ENCODE measurements at places on chromosomes 7 and 10.

- no peak for DNase-seq
These were observed 154.4 kb upstream of the SH2B2 start for GRCh38 chr7:102132209-102132752.

DNA sequence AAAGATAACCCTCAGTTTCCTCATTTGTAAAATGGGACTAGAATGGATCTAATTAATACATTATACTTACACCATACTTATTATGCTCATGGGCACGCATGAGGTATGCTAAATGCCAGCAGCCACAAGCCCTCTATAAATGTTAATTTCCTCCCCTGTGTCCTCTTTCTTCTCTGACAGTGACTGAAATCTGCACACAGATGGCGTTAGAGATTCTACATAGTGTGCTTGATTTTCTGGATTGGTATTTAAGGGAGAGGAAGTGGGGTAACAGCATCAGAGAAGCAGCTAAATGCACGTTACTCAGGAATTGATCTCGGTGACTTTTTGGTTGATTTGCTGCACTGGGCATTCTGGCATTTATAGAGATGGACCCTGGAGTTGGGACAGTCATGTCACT, 568.5 kb downstream of the CALN1 start:
- DNase-seq: no peak

GRCh38 chr7:139676390-139676789, 101.4 kb downstream of the HIPK2 start:
- DNase-seq: no peak

DNA sequence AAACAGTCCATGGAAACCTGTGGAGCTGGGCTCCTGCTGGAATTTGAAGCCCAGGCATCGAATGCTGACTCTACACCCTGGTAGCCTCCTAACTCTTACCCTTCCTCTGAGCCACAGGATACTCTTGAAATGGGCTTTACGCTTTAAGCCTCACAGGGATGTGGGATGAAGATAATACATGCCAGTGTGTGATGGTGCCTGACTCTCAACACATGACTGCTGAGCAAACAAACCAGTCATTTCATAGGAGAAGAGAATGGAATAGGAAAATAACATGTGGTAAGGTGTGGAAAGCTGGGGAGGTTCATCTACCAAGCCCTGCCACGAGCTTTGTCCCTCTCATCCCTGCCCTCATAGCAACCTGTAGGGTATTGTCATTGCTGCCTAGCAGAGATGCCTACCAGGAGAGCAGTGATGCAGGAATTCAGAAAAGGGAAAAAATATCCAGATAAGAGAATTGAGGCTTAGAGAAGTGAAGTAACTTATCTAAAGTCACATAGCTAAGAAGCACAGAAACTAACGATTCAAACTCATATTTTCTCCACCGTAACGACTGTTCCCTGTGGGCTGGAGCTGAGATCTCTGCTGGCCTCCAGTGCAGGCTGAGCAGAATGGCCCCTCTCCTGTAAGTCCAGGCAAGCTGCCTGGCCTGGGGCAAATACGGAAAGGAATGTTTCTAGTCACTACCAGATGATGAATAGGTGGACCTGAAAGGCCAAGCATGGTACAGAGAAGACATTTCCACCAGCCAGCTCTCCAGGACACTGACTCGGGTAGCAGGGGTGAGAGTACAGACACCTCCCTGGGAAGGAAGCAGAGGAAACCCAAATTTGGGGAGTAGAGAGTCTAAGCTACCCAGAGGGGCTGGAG, 90.2 kb upstream of the DUSP5 start:
- no peak for DNase-seq

DNA sequence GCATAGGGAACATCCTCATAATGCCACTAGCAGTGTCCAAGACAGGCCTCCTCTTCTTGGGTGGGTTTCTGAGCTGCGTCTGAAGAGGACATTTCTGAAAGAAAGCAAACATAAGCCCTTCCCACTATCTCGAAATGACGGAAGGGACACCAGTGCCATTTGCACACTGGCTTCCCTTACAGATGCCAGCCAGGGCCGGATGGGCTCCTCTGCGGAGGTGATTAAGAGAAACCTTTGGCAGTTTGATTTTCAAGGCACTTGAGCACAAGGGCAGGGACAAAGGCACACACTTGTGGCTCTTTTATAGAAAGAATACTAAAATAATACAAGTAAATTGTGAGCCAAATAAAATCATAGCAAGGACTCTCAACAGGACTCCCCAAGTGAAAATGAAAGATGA, 106.6 kb upstream of the CELF2 start:
- no peak for DNase-seq

- no peak for DNase-seq
These were observed 4.7 kb upstream of the ABLIM1 start for GRCh38 chr10:114662646-114663217.

GRCh38 chr7:120981888-120982615, 6.5 kb upstream of the CPED1 start:
- no peak for DNase-seq

GRCh38 chr7:19024261-19024660, 93.2 kb downstream of the TWIST1 start:
- DNase-seq: no peak

DNA sequence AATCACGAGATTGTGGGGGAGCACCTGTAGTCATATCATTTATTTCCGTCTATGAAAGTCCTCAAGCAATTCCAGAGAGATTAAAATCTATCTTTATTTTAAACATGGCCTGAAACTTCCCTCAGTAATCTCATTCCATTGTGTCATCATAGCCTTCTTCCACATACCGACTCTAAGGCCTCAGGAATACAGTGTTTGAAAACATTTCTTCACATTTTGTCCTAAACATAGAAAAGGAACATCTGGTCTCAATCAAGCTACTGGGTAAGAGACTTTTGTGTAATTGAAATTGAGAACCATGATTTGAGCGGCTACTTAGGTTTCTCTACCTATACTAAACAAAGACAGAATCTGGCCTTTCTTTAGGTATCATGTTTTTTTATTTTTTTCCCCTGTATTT, 78.0 kb upstream of the ELMO1 start:
- DNase-seq: no peak

DNA sequence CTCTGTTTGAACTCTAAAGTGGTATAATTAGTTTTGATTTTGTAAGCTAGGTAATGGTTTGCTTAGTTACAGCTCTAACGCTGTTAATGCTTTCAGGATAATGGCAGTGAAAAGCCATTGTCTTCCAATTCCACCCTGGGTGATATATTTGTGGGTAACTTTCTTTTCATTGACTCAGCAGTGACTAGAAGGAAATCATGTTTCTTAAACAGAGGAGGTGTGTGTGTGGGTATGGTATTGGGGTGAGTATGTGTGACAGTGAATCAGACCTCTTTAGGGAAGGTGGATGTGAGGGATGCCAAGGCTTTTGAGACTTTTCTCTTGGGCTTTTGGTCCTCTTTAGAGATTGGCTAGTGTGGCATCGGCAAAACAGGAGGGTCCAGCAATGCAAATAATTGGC, 13.6 kb downstream of the ENTPD7 start:
- no peak for DNase-seq

GRCh38 chr7:34311591-34311990, 346.4 kb upstream of the NPSR1 start:
- DNase-seq: no peak

- DNase-seq: peak; percentile 4
These were observed 739 bp downstream of the CASP7 start for GRCh38 chr10:113680190-113681111.

DNA sequence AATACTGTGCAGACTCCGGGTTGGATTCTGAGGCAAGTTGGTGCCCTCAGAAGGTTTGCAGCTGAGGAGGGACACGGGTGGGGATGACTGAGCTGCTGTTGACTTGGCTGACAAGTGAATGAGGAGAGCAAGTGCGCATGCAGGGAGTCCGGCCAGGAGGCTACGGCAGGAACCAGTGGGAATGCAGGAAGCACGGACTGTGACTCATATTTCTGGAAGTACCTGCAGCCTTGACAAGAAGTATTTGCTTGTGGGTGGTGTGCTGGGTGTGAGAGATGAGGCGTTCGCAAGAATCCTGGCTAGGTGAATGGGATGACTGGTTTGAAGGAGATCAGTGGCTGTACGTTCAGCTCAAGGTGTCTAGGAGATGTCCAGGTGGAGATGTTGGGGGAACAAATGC, 30.8 kb upstream of the FXYD4 start:
- no peak for DNase-seq

DNA sequence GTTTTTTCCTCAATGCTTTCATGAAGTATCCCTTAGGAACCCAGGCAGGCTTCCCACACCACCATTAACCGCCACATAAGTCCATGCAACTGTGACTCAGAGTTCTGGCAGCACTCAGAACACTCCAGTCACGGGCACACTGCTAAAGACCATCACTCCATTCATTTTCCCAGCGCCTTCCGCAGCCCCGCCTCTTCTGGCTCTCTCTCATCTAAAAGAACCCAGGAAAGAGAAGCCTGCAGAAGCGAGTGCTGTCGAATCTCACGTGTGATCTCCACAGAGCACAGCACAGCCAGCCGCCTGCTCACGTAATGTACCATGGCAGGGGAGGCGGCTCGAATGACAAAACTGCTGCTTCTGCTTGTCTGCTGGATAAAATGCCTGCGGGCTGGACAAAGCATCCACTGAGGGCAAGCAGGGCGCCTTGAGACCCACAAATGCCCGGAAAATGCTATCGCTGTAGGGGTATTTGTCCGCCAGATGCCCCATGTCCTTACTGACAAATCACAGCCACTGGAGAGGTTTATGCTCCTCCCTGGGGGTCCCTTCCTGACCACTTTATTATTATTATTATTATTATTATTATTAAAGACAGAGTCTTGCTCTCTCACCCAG, 1.8 kb downstream of the PSMG3 start:
- DNase-seq: no peak

DNA sequence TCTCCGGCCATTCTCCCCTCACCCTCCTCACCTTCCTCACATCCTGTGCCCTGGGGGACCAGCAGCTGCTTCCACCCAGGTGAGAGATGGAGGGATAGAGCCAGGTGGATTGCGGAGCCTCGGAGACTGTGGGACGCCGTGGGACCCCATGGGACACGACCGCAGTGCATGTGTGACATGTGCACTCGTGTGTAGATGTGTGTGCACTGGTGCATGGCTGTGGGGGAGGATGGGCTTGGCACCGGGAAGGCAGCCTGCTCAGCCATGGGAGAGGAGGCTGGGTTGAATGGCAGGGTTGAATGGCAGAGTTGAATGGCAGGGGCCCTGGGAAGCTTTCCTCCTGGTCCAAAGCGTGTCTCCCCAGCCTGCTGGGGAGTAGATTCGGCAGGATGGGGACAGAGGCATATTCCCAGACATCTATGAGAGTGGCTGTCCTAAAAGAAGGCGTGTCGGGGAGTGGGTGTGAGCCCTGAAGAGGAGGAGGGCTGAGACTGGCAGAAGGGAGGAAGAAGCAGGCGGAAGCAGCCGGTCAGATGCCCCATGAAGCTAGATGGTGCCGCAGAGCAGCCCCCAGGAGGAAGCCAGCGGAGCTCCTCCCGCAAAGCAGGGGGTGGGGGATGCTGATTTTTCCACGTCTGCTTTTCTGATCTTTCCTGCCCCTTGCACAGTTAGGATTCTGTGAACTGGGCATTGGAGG, 815 bp downstream of the GIMAP8 start:
- DNase-seq: no peak

- no peak for DNase-seq
These were observed 150.2 kb downstream of the REEP3 start for GRCh38 chr10:63671317-63671937.

GRCh38 chr10:16316733-16317390, 119.9 kb upstream of the PTER start:
- DNase-seq: no peak

GRCh38 chr10:118027397-118027796, 19.3 kb downstream of the RAB11FIP2 start:
- no peak for DNase-seq

- no peak for DNase-seq
These were observed 329.6 kb downstream of the PTEN start for GRCh38 chr10:88193018-88193417.

DNA sequence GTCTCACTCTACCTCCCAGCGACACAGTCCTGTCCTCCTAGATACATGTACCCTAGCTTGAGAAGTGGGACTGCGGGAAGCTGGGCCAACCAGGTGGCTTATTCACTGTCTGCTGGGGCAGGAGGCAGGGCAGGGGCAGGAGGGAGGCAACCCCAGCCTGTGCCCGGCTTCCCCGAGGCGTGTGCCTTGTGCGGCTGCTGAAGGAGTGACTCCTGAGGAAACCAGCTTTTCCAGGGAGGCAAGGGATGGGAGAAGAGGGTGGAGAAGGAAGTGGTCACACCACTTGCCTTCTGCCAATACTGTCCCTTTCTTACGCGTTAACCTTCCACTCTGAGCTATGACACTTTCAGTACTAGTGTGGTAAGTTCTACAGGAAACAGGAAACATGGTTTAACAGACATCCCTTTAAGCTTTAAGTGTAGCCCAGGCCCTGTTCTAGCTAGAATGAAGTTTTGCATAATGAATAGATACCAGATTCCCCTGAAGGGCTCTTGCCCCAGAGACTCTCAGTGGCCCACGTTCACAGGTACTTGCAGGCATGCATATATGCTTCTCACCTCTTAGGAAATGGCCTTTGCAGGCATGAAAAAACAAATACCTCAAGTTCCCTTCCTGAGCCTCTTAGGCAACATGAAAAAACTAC, 40.6 kb downstream of the SYPL1 start:
- no peak for DNase-seq

DNA sequence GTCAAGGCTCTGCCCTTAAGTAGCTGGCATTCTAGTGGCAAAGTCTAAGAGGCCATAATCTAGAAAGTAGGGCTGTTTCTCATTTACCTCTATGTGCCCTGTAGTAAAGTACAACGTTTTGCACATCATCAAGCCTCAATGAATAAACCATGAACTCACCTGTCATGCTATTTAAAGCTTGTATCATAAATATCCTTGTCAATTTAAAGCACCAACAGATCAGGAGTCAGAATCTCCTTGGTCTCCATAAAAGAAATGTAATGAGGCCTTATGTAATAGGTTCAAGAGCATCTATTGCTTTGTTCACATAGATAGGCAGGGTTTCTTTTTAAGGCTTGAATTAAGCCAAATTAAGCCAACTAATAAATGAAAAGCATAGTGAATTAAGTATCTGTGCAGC, 181.9 kb downstream of the KMT2E start:
- no peak for DNase-seq

- no peak for DNase-seq
These were observed 149.2 kb downstream of the GNAT3 start for GRCh38 chr7:80362677-80363076.

- no peak for DNase-seq
These were observed 32.1 kb upstream of the HECTD2 start for GRCh38 chr10:91378061-91378460.

- DNase-seq: peak; percentile 28
These were observed 7.3 kb downstream of the MMP21 start for GRCh38 chr10:125768219-125768855.

- no peak for DNase-seq
These were observed 48.1 kb downstream of the JAKMIP3 start for GRCh38 chr10:132113766-132114365.

- DNase-seq: no peak
These were observed 3.2 kb downstream of the ZNF316 start for GRCh38 chr7:6640246-6640721.

- no peak for DNase-seq
These were observed 227.0 kb downstream of the RPS24 start for GRCh38 chr10:78260680-78261079.

- DNase-seq: no peak
These were observed 70.6 kb upstream of the RHEB start for GRCh38 chr7:151590071-151590849.
